ENCODE measurements at places on chromosomes 12 and 14.

GRCh38 chr14:60215127-60215444, 33.9 kb upstream of the PPM1A start:
- DNase-seq: no peak

DNA sequence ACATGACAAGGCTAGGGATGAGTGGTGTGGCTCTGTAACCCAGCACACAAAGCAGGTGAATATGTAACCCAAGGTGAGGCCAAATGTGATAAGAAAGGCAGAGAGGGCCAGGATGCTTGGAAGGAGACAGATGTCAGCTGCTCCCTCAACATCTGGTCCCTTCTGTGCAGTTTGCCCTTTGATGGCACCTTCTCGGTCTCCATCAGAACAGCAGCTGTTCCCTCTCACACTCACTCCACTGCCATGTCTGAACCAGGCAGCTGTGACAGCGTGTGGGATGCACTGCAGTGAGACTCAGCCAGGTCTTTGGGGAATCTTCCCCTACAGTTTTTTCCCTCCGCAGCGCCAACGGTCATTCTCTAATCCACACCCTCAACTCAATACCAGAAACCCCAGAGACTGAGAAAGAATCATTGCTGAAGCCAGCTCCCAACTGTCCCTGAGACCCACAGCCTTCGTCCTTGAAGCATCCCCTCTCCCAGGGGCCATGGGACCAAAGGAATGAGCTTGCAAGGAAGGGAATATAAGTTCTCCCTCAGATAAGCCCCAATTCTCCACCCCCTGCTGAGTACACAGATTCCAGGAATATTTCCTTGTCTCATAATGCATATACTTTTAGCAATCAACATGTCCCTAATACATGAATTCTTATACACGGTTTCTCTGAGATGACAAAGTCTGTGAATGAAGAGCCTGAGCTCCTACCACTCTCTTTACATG, 230.0 kb downstream of the GLT1D1 start:
- DNase-seq: no peak

DNA sequence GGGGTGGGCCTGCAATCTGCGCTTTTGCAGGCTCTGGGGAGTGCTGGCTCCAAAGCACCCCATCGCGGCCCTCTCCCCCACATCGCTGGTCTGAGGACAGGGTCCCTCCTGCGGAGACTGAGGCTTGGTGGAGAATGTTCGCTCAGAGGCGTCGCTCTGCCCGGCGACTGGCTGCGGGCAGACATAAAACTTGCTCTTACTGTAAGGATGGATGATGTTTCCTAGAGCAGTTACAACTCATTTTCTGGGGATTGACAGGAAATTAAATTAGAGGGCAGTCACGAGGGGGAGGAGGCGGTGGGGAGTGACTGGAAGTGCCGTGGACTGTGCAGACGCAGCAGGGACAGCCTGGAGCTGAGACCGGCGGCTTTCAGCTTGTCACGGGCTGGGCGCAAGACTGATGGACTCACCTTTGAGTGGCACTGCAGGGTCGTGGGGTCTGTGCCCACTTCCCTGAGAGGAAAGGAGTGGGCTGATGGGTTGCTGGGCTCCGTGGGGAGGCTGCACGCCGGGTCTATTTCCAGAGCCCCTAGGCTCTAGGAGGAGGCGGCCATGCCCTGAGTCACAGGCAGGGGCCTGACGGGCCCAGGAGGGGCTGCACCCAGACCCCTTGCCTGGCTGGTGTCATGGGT, 32.8 kb downstream of the NOC4L start:
- no peak for DNase-seq

GRCh38 chr12:66354291-66354690, 52.0 kb downstream of the HELB start:
- no peak for DNase-seq

DNA sequence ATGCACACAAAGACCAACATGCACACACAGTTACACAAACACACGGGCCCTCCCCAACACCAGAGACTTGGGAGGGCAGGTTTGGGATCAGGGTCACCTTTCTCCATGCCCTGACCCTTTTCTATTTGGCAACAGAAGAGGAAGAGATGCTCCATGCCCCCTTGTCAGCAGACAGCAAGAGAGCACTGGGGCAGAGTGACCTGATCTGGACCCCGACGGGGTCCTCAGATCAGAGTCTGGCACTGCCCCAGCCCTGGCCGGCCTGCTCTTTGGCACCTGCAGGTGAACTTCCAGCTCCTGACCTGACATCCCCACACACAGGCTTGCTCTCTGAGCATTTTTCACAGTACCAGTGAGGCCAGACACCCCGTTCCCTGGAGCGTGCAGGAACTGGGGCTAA, 21.4 kb downstream of the ADCY6 start:
- no peak for DNase-seq

DNA sequence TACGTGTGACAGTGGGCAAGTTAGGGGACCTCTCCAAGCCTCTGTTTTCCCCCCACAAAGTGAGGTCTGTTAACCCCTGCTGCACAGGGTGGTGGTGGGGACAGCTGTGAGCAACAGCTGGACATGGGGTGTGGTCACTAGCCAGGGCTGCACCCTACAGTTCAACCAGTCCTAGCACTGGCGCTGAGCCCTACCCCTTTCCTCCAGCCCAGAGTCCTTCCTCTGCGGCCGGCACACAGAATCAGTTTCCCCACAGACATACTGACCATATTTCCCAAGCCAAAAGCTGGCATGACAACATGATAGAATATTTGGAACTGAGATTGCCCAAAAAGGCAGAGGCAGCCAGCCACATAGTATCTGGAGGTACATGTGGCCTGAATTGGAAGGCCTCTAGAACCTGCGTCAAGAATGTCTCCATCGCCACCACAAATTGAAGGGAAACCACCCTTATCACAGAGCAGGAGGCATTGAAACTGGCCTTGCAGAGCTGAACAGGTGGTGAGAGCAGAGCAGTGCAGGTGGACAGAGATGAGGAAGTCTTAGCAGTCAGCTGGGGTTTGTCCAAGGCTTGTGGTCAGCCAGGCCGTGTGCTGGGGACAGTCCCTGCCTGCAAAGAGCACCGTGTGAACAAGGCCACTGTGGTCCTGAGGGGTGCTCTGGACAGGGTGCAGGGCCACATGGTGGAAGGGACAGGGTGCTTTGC, 21.2 kb downstream of the DEGS2 start:
- DNase-seq: no peak

DNA sequence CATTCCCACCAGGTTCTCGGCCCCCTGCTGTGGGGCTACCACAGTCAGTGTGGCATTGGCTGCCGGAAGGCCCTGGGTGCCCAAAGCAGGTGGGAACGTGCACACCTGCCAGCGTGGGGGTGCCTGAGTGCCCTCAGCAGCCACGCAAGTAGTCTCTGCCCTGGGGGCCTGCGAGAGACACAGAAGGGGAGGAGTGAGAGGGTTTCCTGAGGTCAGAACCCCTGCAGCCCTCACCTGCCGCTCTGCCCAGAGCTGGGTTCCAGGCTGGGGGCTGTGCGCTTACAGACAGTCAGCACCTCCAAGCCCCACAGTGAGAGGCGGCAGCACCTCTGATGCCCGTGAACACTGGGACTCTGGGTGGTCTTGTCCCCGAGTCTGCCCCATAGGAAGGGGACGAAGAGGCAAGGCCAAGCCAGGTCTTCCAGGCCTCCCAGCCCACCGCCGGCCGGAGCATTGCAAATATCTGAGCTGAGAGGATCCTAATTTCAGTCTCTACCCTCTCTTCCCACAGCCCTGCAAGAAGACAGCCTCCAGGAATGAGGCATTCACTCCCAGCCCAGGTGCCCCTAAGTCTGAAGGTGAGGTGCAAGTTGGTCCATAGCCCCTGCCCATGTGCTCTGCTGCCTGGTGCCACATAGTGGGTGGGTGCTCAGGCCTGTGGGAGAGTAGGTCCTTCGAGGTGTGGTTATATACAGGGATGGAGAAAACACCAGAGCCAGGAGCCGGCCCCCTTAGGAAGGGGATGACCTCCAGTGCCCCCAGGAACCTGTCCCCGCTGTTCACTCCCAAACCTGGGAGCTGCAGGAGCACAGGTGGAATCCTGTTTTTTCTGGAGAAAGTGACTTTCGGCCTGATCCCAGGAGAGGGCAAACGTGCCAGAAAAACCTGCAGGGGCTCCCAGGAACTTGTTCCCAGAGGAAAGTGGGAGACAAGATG, 291.1 kb upstream of the RTL1 start:
- DNase-seq: no peak

- DNase-seq: no peak
Observed at GRCh38 chr14:72845683-72846082, 48.2 kb downstream of the DPF3 start.

- no peak for DNase-seq
Observed at GRCh38 chr12:48078901-48079300, 27.0 kb downstream of the SENP1 start.

- no peak for DNase-seq
Observed at GRCh38 chr14:105070760-105071137, 5.5 kb upstream of the GPR132 start.

- no peak for DNase-seq
Observed at GRCh38 chr14:28247491-28247890, 519.1 kb upstream of the FOXG1 start.

GRCh38 chr12:694734-695503, 31.7 kb upstream of the NINJ2 start:
- no peak for DNase-seq

GRCh38 chr12:123278101-123278627, 6.5 kb upstream of the CDK2AP1 start:
- no peak for DNase-seq

DNA sequence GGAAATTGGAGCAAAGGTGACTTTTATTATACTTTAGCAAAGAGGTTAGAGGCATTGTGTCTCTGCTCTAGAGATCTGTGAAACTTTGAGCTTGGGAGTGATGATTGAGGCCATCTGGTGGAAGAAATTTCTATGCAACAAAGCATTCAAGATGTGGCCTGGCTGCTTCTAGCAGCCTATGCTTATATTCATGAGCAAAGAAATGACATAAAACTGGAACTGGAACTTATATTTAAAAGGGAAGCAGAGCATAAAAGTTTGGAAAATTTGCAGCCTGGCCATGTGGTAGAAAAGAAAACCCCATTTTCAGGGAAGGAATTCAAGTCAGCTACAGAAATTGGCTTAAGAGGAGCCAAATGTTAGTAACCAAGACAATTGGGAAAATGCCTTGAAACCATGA, 70.4 kb downstream of the SDR9C7 start:
- DNase-seq: no peak

DNA sequence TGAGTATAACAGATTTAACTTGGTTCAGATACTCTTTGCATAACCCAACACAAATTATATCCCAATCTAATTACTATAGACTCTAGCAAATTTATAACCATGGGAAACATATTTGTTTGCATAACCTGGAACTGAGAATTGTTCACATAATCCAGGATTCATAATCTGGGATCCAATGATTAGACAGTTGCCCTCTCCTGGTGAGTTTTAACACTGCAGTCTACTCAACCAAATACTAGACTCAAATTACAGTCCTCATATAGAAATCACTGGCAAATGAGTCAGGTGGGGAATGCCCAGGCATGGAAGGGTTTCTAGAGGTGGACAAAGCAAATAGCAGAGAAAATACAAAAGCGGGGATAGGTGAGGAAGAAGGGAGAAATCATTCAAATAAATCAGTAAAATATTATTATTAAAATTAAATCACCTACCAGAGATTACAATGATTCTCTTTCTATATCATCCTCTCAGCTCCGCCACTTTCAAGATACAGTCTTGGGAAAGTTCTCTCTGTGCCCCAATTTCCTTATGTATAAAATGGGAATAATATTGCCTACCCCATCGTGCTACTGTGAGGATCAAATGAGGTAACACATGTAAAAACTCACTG, 9.4 kb downstream of the GCH1 start:
- no peak for DNase-seq

GRCh38 chr12:15979096-15980092, 68.3 kb downstream of the DERA start:
- DNase-seq: no peak

DNA sequence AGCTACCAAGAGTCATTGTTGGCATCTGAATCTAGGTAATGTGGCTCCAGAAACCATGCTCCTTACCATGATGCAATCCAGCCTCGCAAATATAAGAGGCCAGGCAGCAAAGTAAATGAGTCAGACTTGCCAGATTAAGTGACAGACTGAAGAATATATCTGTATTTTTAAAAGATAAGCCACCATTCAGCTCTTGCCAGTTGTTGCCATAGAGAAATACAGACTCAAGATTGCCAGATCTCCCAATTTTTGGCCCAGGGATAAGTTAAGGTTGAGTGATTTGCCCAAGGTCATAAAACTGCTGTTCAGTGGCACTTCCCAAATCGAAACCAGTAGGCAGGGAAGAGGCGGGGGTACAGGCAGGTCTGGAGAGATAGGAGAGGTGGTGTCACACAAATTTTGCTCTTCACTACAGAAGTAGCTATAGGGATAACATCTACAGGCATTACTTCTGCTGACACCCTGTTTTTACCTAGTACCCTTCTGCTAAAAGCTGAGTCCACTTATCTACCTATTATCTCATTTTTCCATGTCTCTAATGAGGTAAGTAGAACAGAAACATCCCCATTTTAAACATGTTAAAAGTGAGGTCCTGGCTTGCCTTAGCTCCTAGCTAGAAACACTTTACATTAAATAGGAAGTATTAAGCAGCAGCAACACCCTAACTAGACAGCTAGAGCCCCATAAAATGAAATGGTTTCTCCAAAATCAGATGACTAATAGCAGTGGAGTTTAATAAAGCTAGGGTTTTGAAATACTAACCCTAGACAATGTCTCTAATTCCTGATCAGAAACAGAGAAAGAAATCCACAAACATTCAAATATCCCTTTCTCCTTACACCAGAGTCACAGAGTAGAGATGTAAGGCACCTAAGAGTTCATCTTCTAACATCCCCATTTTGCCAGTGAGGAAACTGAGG, 19.5 kb downstream of the DCAF5 start:
- no peak for DNase-seq

DNA sequence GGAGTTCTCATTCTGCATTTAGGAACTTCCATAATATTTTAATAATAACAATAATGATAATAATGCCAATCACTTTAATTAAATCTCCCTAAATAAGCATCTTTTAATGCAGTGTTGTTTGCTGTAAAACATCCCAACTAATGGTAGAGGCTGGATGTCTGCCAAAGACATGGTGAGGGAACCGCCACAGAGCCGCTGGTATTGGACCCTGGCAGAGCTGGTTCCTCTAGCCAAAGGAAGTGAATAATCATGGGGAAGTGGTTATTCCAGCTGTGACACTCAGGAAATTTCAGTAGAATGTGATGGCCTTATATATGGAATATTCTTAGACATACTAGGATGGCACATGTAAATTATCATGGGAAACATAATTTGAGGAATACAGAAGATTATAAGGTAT, 483.3 kb downstream of the ZFP36L1 start:
- DNase-seq: no peak

GRCh38 chr12:26857465-26858176, 24.6 kb upstream of the ITPR2 start:
- DNase-seq: no peak

DNA sequence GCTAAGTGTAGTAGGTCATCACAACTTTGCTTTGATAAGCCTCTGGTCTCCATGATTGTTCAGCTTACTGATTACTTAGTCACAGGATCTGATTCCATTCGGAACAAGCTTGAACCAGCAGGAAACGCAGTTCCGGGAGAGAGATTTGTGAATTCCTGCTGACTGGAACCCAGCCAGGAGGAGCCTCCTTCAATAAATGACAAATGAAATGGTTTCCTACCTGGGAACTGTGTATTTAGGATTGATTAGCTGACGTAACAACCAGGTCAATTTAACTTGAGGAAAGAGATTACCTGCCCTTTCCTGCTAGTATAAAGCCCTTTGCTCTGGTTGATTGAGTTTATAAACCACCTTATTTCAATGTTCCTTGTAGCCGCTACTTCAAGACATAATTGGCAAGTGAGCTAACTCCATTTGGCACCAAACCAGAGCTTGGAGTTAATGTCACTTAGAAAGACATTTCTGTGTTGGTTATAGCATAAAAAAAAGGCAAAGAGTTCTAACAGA, 35.1 kb upstream of the KCNH3 start:
- DNase-seq: no peak
